SJSA1 (cell line): ENCODE measurements at places on chromosomes 13 and 19. TPM values are rescaled to one million over a fixed set of nuclear protein-coding genes. Genes with fewer than 3 reads are reported as not detected.
A peak's percentile ranks its signal among the peaks of the same experiment; 100 is the strongest.

The CCDC194 gene
- total RNA-seq = not detected in 2 replicates

The RGL3 gene
- total RNA-seq = 0.22 TPM in 1 of 2 replicates, not detected in the other

The MEIOSIN gene
- total RNA-seq = not detected in 2 replicates

The TEX101 gene
- total RNA-seq = not detected in 2 replicates

The FREM2 gene
- not detected in 2 replicates for total RNA-seq

The ZNF578 gene
- 0.58 TPM in 1 of 2 replicates, not detected in the other for total RNA-seq

The KCNK6 gene
- 0.03 and 0.34 TPM in 2 replicates for total RNA-seq

The NLRP5 gene
- total RNA-seq = not detected in 2 replicates

DNA sequence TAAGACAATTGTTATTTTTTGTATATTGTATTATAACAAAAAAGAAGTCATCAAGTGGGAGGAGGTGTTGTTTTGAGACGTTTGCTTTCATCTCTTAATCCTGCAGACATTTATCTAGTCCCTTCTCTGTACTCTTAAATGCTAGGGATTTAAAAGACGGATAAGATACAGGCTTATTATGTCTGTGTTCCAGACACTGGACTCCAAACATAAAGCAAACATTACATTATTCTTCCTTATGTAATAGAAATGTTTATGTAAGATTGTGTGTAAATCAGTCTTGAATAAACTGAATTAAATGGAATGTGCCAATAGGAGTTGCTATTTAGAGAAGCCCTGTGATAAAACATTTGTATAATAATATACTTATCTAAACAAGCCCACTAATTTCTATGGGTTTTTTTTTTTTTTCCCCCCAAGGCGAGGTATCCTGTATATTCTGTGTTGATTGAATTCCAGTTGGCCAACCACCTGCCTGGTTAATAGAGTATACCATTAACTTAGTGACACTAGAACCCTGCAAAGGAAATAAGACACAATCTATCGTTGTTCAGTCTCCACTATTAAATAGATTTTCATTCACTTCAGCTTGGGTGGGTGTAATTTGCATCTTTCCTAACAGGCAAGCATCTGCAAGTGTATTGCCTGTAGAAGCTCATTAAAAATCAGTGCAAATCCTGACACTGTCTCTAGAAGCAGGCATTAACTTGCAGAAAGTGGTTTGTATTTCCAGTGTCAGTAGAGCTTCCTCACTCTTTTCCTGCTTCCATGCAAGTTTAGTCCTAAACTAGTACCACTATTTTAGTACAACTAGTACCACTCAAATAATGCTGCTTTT is 69.0 kb downstream of the LRCH1 start:
- no peak for DNase-seq

DNA sequence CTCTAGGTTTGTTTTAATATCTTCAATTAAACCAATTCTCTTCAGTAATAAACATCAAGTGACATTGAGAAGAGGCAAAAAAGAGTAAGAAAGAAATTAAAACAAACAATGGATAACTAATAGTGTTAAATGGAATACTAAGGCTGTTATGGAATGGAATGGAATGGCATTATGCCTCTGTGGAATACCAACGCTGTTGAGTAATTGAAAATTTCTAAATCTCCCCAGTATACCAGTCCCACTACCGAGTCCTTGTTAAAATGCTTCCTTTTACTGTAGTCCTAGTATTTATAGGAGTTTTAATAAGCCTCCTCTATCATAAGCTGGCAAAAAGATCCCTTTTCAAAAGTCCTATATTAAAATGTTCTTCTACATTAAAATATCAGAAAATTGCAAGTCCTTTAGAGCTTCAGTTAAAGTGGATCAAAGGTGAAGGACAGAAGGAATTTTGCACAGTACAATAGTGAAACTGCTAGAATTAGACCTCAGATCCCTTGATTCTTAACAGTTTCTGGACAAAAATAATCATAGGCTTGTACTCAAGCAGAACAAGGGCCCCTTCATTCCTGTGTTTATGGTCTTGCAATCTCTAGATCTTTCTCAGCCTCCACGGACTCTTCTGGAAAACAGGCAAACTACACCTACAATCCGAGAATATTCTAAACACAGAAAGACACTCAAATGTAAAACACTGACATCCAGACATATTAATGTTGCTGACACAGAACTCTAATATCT is 128.2 kb downstream of the PCDH9 start:
- DNase-seq = no peak

GRCh38 chr13:113275387-113275786 is 21.7 kb upstream of the LAMP1 start:
- peak; percentile 52 for DNase-seq

DNA sequence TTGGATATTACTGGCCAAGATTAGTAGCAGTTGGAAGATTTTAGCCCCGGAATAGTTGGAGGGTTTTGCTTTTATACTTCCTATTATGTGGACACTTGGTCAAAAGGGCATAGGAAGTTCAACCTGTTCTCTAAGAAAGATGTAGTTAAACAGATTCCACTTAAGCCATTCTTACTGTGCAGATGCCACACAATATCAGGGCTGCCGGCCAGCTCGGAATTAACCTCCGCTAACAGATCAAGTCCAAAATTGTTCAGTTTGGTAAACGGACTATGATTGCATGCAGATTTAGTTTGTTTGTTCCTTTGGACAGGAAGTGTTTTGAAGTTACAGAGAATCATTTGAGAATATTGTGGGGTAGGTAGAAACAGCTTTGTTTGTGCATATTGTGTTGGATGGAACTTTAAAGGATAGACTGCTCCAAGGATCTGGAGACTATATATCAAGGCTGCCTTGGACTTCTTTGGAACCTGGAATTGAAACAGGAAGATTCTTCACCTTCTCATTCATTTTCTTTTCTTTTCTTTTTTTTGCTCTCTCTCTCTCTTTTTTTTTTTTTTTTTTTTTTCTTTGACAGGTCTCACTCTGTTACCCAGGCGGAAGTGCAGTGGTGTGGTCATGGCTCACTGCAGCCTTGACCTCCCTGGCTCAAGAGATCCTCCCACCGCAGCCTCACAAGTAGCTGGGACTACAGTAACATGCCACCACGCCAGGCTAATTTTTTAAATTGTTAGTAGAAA is 5.0 kb upstream of the SPRY2 start:
- peak; percentile 18 for DNase-seq

GRCh38 chr19:54339646-54340358 is 840 bp upstream of the LILRA4 start:
- DNase-seq = no peak

DNA sequence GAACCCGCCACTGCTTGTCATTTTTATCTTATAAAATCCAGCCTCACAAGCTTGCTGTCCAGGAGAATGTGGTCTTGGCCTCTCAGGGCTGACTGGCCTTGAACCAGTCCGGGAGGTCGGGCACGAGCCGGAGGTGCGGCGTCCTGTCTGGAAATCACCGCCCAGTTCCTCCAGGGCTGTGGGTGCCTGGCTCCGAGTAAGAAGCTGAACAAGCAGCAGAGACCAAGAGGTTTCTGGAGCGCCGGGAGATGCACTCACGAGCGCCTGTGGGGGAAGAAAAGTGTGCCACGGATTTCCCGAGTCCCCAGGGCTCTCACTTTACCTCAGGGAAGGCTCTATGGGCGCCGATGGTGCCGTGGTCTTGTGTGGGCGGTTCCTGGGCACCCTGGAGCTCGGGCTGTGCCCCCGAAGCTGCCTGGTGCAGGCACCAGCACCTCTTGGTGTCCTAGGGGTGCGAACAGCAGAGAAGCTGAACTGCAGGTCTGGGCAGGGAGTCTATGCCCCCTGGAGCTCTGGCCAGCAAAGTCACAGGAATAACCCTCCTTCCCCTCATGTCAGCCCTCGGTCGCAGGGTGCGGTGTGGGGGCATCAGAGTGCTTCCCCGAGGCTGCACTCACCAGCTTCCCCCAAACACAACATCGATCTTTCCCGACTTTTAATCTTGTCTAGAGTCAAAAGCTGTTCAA is 50.0 kb downstream of the GAS6 start:
- DNase-seq = peak; percentile 66

DNA sequence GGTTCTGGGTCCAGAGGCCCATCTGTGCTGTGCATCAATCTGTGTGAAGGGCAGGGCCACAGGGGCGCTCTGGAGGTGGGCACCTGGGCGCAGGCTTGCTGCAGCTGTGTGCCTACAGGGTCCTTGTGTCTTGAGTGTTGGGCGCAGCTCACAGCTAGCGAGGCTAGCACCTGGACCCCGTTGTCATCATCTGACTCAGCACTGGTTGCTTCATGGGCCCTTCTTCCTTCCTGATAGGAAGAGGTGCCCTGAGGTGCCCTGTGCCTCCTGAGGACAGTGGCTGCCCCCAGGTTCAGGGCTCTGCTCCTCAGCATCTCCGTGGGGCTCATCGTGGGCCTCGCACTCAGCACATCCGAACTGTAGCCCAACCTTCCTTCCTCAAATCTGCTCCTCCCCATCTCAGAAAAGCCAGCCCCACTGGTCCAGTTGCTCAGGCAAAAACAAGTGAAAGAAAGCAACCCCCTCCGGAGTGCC is 54.8 kb downstream of the GATAD2A start:
- no peak for DNase-seq

DNA sequence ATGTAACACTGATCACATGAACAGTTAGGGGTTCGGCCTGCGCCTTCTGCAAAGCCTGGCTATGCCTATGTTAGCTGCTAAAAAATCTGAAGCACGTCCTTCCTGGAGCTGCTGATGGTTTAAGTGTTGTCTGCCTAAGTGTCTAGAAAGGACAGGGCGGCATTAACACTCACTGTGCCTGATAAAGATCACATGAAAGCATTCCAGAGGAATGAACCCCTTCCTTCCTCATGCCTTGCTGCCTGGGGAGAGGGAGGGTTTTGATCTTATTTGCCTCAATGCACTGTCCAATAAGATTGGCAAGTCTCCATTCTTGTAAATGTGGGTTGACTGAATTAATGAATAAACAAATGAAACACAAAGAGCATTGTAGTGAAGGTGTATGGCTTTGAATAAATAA is 5.2 kb downstream of the DOCK9 start:
- DNase-seq = peak; percentile 94

GRCh38 chr13:97468331-97468730 is 34.4 kb downstream of the RAP2A start:
- no peak for DNase-seq

- no peak for DNase-seq
These were observed 42.3 kb downstream of the ENOX1 start for GRCh38 chr13:43744261-43745031.

- no peak for DNase-seq
These were observed 10.6 kb upstream of the HAUS5 start for GRCh38 chr19:35601971-35602370.

DNA sequence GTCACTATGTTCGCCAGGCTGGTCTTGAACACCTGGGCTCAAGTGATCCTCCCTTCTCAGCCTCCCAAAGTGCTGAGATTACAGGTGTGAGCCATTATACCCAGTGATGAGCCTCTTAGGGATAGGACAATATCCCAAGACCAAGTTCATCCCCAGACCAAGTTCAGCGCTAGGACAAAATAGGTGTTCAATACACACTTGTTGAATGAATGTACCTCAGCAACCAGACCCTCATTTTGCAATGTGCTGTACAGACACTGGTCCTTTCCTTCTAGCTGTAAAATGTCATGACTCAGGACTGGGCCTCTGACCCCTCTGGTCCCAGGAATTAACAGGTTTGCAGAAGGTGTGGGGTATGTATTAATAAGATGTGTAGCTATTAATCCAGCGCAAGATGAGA is 246.0 kb downstream of the TSHZ3 start:
- DNase-seq = no peak

GRCh38 chr13:41148419-41149283 is 16.0 kb upstream of the KBTBD6 start:
- DNase-seq = no peak

DNA sequence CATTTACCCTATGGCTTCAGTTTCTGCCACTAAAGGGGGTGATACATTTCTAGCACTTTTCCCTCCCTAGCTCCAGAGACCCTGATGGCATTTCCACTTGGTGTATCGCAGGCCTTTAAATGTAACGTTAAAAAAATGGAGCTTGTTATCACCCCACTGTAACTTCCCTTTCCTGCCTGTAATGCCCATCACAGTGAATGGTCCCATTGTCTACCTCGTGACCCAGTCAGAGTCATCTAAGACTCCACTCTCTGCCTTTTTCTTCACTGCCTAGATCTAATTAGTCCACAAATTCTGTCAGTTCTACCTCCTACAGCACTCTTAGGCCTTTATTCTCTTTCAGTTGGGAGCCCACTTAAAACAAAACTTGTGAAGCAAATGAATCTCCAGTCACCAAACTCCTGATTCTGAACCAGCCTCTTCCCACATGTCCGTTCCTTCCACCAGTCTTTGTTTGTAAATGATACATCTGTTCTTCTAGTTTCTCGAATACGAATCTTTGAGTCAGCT is 64.8 kb downstream of the NHLRC3 start:
- no peak for DNase-seq

DNA sequence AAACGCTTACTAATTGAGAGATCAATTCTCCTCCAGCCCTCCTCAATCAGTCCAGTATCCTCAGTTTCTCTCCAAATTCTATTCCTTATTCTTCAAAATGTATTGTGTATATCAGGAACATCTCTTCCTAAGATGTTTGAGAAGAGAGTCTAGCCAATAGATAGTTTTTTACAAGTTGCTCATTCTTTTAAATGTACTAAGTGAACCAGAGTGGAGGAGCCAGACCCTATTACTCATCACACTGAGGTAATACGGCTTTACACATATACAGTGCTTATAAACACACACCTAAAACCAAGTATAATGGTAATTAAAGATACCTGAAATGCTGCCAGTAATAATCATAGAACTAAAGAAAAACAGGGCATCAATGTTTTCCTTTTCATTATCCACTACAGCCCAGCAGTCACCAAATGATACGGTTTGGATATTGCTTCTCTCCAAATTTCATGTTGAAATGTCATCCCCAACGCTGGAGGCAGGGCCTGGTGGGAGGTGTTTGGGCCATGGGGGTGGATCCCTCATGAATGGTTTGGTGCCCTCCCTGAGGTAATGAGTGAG is 45.2 kb upstream of the HMGB1 start:
- DNase-seq = no peak

GRCh38 chr13:57311009-57311586 is 144.1 kb downstream of the PRR20E start:
- DNase-seq = no peak

GRCh38 chr19:29680447-29680846 is 15.2 kb downstream of the PLEKHF1 start:
- DNase-seq = no peak

GRCh38 chr13:111853721-111854120 is 213.2 kb upstream of the SOX1 start:
- DNase-seq = peak; percentile 15

DNA sequence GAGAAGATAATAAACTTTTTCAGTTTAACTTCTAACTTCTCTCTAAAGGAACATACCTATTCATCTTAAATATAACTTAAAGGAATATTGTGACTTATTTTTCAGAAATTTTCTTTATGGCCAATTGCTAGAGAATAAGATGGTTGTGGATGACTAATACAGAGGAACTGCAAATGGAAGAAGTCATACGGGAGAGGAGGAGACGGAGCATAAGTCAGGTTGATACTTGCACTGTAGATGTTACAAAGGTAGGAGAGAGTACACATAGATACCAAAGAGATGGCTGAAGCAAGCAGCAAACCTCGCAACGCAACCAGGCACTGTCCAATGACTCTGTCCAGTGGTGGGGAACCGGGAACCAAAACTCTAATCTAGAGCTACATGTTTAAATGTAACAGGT is 963.4 kb downstream of the PCDH9 start:
- no peak for DNase-seq

GRCh38 chr13:74869846-74870245 is 612.1 kb downstream of the TBC1D4 start:
- DNase-seq = no peak
